ENCODE measurements at places on chromosomes 6 and 20. TPM values are rescaled to one million over a fixed set of nuclear protein-coding genes. Genes with fewer than 3 reads are reported as not detected.

Gene ITPR3
- total RNA-seq, result 86.2 TPM

DNA sequence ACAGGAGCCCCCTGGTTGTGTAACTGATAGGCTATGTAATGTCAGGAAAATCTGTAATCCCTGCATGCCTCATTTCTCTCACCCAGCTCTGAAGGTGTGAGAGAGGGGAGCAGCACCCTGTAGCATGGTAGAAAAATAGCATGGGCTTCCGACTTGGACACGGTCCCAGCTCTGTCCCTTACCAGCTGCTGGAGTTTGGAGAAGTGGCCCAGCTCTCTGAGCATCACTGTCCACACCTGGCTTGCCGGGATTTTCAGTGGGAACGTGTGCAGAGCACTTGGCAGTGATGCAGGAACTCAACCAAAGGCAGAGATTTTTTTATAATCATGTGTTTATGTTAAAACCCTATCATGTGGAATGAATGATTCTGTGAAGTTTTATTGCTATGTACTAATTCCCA is 34.6 kb downstream of the STK35 start:
- no peak overlapping the region for H3K27ac ChIP-seq
- no peak overlapping the region for H3K4me3 ChIP-seq
- no peaks in the 10 kb centered on the region for H3K36me3 ChIP-seq
- no peak for DNase-seq

DNA sequence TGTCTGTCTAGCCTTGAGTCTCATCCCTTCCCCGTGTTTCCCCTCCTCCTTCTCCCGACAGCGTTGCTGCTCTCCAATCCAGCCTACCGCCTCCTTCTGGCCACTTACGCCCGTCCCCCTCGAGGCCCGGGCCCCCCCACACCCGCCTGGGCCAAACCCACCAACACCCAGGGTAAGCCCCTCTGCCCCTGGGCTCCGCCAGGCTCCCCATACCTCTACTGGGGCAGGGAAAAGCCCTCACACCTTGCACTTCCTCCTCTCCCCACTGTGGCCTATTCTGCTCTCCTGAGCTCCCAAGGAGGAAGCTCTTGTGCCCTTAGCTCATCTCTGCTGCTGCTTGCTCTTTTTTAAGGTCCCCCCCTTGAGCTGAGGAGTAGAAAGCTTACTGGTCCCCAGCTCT is 11.0 kb downstream of the DDR1 start:
- H3K4me1 ChIP-seq, result no peaks in the 10 kb centered on the region
- no peak overlapping the region for H3K27ac ChIP-seq
- peaks cover 23% of the 10 kb centered on the region for H3K36me3 ChIP-seq
- no peaks in the 10 kb centered on the region for H3K27me3 ChIP-seq
- DNase-seq, result no peak

GRCh38 chr6:42241915-42242314 is 24.3 kb upstream of the MRPS10 start:
- no peak overlapping the region for H3K27ac ChIP-seq
- H3K4me3 ChIP-seq, result no peak overlapping the region
- no peak for DNase-seq
- no peaks in the 10 kb centered on the region for H3K36me3 ChIP-seq

GRCh38 chr6:143538374-143538773 is 26.9 kb upstream of the FUCA2 start:
- no peaks in the 10 kb centered on the region for H3K36me3 ChIP-seq
- DNase-seq, result no peak
- H3K4me1 ChIP-seq, result no peaks in the 10 kb centered on the region
- no peak overlapping the region for H3K4me3 ChIP-seq
- no peaks in the 10 kb centered on the region for H3K27me3 ChIP-seq

GRCh38 chr20:31967830-31968249 is at the start of gene XKR7:
TSS of gene XKR7 (plus strand) at chr20:31968151. CDS start at chr20:31968176, 25 bp downstream.
- no peak for DNase-seq
- H3K4me3 ChIP-seq, result no peak within 1 kb of the TSS
- no peaks in the 10 kb centered on the region for H3K36me3 ChIP-seq
- H3K27me3 ChIP-seq, result peaks cover 8% of the 10 kb centered on the region

- H3K27ac ChIP-seq, result no peak overlapping the region
- H3K4me1 ChIP-seq, result no peaks in the 10 kb centered on the region
Observed at GRCh38 chr20:60123096-60123495, 164.9 kb downstream of the CDH26 start.

DNA sequence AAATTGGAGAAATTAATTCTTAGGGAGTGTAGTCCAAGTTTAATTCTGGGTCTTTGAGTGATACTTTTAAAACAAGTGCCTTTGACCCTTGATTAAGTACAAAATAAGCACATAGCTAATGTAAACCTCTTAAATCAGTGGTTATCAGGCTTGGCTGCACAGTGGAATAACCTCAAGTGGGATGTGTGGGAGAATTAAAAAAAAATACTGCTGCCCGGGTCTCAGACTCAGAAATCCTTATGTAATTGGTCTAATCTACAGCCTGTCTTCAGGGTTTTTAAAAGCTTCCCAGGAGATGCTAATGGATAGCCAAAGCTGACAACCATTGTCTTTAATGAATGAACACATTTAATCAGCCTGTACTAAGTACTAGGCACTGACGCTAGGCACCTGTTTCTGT is 28.5 kb upstream of the TMEM14A start:
- no peak overlapping the region for H3K4me3 ChIP-seq
- no peak for DNase-seq
- H3K27me3 ChIP-seq, result no peaks in the 10 kb centered on the region
- no peaks in the 10 kb centered on the region for H3K36me3 ChIP-seq

DNA sequence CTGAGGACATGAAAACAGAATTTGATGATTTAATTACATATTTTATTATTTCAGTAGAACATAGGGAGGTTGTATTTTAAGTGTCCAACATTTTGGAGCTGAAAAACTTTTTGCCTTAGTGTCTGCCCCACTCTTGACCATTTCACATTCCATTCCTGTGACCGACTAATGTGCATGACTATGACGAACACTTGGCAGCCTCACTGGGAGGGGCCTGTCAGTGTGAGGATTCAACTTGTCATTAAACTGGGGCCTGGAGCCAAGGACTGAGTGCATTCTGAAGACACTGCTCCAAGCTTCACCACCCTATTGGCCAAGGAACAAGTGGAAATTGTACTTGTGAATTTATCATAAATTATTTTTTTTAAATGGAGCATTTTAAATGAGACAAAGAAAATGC is 661.3 kb downstream of the BCKDHB start:
- peak; percentile 52 for DNase-seq
- H3K36me3 ChIP-seq, result no peaks in the 10 kb centered on the region
- no peak overlapping the region for H3K27ac ChIP-seq
- H3K4me3 ChIP-seq, result no peak overlapping the region
- H3K27me3 ChIP-seq, result no peaks in the 10 kb centered on the region

- H3K4me3 ChIP-seq, result no peak overlapping the region
- DNase-seq, result no peak
- H3K27me3 ChIP-seq, result no peaks in the 10 kb centered on the region
- H3K36me3 ChIP-seq, result no peaks in the 10 kb centered on the region
- H3K27ac ChIP-seq, result no peak overlapping the region
Observed at GRCh38 chr6:159311618-159312017, 142.4 kb downstream of the FNDC1 start.

Measured in colonic mucosa (tissue), 4 donors.